MCF 10A (cell line): ENCODE measurements at places on chromosomes 13 and 19.

DNA sequence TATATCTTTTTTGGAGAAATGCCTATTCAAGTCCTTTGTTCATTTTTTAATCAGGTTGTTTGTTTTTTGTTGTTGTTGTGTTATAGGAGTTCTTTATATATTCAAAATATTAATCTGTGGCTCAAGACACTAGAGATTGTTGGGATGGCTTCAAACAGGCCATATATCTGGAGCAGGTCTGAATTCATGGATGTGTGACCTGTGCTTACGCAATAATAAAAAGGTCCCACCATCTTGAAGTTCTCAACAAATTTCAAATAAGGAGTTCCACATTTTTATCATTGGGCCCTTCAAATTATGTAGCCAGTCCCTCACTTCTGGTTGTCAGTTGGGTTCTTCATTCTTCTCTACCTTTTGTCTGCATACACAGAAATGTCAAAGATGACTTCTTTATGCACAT lies 17.7 kb upstream of the NUDT15 start:
- no peak for DNase-seq

GRCh38 chr13:64239372-64239771 lies 2823.7 kb upstream of the PCDH20 start:
- no peak for DNase-seq

GRCh38 chr13:79807554-79807953 lies 326.6 kb downstream of the NDFIP2 start:
- DNase-seq, result no peak

DNA sequence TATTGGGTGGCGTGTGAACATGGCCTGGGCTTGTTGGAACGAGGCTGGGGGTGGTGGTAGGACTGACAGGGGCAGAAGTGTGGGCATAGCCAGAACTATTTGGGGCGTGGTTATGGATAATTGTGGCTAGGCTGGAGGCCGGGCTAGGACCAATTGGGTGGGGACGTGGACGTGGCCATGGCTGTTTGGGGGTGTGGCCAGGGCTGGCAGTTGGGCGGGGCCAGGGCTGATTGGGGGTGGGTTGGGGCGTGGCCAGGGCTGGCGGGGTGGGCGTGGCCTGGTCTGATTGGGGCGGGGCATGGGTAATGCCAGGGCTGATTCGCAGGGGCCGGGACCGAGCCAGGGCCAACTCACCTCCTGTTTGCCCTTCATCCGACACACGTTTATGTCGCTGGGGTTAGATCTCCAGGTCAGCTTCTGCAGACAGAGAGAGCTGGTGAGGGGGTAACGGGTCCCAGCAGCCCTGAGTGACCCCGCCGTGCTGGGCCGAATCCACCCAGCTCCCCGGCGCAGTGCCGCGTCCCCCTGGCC lies 2.8 kb downstream of the SEMA6B start:
- DNase-seq, result peak; percentile 86

- DNase-seq, result no peak
Measured at GRCh38 chr19:3599776-3600187, 6.9 kb downstream of the TBXA2R start.

- no peak for DNase-seq
Measured at GRCh38 chr13:111387026-111387871, 66.8 kb downstream of the TEX29 start.

- no peak for DNase-seq
Measured at GRCh38 chr19:56858026-56858425, 17.5 kb upstream of the PEG3 start.

DNA sequence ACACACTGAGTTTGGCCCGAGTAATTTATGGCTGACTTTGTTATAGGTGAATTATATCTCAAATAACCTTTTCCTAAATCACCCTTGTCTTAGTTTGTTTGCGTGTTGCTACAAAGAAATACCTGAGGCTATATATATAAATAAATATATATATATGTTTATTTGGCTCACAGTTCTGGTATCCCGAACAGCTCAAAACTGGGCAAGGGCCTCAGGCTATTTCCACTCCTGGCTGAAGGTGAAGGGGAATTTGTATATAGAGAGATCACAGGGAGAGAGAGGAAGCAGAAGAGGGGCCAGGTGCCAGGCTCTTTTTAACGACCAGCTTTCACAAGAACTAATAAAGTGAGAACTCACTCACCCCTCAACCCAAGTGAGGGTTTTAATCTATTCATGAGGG lies 159.9 kb upstream of the STARD13 start:
- DNase-seq, result no peak

GRCh38 chr19:57406516-57407123 lies 4.3 kb upstream of the ZNF17 start:
- DNase-seq, result peak; percentile 56

DNA sequence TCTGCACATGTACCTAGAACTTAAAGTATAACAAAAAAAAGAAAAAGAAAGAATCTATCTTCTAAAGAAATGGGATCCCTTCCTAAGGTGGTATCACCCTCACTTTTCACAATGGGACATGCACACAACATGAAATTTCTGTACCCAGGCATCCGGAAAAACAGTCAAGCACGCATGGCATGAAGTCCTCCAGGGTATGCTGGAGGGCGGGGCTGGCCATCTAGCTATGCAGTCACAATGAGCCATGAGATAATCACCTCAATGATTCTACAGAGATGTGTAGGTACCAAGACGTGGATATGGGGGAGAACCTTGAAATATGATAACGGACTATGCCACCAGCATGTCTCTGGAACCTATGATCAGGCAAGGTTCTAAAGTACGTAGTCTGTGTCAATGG lies 69.8 kb downstream of the CCDC70 start:
- no peak for DNase-seq

DNA sequence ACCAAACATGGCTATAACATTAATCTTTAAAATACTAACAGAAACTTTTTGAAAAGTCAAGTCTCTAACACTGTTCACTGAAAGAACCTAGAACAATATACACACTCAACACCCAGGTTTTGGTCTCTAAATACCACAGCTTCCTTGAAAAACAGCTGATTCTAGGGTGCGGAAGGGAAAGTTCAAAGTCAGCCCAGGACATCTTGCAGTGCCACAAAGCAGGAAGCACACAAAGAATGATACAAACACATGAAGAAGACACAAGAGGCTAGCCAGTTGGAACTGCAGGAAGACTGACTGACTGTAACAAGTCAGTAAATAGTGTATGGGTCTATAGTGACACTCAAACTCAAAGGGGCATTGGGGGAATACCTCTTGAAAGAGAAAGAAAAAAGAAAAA lies 4.6 kb downstream of the DEDD2 start:
- no peak for DNase-seq

- no peak for DNase-seq
Measured at GRCh38 chr13:34038541-34039068, 220.7 kb downstream of the RFC3 start.

- no peak for DNase-seq
Measured at GRCh38 chr19:30006207-30006606, 64.2 kb downstream of the URI1 start.

- peak; percentile 56 for DNase-seq
Measured at GRCh38 chr19:12721656-12722565, 1.8 kb downstream of the TNPO2 start.

GRCh38 chr19:4386041-4386782 lies 14.1 kb downstream of the SH3GL1 start:
- DNase-seq, result no peak
